ENCODE measurements at places on chromosomes 13 and 19.

- no peak for DNase-seq
These were observed 7.9 kb upstream of the FCGBP start for GRCh38 chr19:39942366-39942730.

DNA sequence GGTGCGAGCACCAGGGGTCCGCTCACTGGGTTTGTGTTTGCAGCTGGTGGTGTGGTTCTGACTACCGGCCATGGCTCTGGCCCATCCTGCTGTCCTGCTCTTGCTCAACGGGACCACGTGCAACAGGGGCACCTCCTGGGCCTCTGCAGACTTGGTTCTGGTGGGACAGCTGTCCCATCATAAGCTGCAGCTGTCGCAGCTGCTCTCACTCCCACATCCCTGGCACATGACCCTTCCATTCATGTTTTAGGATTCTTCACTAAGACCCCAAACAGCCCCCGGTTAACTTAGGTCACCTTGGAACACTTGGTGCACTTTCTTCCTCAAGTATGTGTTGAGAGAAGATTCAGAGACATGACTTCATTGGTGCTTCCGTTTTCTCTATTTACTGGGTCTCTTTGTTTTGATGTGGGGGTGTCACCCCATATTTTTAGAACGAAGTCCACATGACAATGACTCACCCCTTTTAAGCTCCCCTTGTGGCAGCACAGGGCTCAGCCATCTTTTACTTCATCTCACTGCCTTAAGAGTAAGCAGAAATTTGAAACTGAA, 68.4 kb upstream of the ARHGEF7 start:
- DNase-seq = no peak

DNA sequence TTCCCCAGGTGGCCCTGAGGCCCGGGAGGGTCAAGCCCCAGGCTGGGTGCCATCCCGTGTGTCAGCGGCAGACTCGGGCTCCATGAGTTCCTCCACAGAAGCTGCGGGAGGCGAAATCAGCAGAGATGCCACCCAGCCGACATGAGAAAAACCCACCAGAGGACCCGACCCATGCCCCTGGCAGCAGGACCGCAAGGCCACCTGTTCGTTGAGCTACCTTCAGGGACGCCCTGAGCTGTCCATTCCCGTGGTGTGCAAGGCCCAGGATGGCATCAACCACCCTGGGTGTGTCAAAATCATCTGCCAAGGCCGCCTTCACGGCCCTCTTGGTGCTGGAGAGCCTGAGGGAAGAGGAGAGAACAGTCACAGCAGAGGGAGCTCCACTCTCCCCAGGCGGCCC, 30.4 kb downstream of the NAXD start:
- no peak for DNase-seq

- peak; percentile 84 for DNase-seq
These were observed 6.6 kb upstream of the EML2 start for GRCh38 chr19:45645631-45646344.

GRCh38 chr19:18119717-18120105, 22.1 kb downstream of the MAST3 start:
- DNase-seq = peak; percentile 55

DNA sequence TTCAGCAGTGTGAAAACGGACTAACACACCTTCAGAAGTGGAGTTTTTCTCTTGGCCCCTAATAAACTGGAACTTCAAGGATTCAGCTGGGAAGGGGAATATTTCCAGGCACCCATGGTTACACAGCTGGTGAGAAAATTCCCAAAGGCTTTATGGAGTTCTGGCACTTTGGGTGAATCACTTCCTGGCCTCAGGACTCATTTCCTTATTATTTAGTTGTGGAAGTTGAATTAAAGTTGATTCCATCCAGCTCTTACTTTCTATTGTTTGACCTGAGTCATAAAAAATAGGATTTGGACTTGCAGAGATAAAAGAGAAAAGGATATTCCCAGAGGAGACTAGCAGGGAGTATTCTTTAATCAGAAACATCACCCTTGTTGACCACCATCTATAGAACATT, 882.1 kb downstream of the UQCRFS1 start:
- no peak for DNase-seq

DNA sequence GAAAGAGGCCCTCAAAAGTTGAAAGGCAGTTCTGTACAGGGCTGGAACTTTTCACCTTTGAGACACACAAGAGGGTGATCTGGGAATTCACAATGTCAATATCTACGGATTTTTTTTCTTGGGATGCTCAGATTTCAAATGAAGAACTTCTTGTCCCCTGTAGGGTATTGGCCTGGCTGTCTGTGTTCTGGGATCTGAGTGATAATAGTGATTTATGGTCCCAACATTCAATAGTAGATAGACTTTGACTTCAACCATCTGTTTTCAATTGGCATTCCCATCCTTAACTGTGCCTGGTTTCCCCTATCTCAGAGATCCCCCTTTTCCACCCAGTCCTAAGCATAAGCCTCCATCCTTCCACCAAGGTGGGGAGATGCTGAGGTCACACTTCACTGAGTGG, 274.1 kb downstream of the COG6 start:
- DNase-seq = no peak

DNA sequence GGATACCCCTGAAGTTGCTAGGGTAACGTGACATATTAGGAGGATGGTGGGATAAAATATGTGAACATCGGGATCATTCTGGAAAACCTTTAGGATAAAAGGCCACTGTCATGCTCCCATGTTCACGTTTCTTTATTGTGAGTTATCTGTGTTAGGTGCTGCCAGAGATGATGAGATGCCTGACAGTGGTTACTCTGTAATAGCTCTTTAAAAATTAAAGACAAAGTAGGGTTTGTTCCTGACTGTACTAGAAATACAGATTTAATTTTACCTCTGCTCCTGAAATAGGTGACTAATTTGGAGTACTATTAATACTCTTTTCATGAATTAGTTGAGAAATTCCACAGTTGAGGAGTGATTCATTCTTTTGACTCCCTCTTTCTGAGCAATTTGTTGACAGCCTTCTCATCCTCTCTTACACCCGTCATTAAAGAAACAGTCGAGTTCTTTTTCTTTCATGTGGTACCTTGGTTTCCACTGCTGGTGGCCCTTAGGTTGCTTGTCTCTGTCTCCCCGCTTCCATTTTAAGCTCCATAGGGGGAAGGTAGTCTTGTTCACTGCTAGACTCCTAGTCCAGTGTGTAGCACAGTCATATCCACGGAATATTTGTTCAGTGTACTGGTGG, 28.4 kb downstream of the SAE1 start:
- no peak for DNase-seq

DNA sequence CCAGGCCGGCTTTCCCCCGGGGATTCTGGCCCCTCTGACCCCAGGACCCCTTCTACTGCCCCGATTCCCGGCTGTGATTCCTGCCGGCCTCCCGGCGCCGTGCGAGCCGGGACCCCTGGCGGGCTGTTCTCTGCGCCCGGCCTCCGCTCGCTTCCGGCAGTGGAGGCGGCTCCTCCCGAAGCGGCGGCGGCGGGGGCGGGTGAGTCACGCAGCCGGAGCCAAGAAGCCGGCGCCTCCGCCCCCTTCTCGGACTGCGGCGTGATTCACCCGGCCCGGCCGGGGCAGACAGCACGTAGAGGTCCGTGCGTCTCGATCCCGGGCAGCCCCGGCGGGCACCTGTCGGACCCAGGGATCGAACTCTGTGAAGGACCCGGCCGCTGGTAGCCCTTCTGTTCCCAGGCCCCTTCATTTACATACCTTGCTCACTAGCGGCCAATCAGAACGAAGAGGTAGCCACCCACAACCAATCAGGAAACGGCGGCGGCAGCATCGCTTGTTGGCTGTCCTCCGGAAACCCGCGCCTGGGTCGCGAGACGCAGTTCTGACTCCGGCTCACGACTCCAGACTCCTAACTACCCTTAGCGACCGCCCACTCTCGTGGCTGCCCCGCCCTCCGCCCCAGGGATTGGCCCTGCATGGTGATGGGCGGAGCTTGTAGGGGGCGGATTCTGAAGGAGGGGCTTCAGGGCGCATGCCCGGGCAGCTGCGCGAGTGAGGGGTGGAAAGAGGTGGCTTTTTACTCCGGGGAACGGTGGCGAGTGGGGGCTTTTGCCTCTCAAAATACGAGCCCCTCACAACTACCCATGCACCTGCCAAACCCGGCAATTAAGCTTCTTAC, at the start of gene SERTAD1:
Gene SERTAD1, minus strand, starts transcription at position 543 of the 838 bp plus-strand sequence. CDS start 2,446 bp downstream, outside the sequence.
- peak; percentile 100 for DNase-seq

DNA sequence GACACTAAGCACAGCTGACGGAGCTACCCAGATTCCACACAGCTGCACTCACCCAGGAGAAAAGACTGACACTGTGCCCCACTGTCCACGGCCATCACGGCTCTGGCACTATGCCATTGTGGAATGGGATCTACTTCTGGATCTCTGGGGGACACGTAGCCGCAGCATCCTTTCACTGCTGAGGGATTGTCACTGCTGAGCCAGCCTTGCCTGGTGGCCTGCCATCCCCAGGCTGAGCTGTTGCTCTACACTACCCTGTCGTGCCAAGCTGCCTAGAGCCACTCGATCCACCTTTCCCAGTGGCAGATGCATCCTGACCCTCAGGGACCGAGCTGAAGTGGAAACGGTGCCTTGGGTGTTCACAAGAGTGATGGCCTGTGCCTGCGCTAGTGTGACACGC, 5.0 kb upstream of the LILRB5 start:
- DNase-seq = no peak

GRCh38 chr19:36918090-36918489, 2.0 kb downstream of the ZNF568 start:
- DNase-seq = no peak

GRCh38 chr13:38872693-38873092, 117.9 kb downstream of the STOML3 start:
- peak; percentile 49 for DNase-seq

GRCh38 chr19:1811942-1812425, at the start of gene ATP8B3:
ATP8B3 (minus strand) TSS chr19:1812276; CDS start chr19:1811736, 540 bp downstream.
- DNase-seq = peak; percentile 82

GRCh38 chr13:106230450-106230849, 305.0 kb downstream of the EFNB2 start:
- DNase-seq = no peak

DNA sequence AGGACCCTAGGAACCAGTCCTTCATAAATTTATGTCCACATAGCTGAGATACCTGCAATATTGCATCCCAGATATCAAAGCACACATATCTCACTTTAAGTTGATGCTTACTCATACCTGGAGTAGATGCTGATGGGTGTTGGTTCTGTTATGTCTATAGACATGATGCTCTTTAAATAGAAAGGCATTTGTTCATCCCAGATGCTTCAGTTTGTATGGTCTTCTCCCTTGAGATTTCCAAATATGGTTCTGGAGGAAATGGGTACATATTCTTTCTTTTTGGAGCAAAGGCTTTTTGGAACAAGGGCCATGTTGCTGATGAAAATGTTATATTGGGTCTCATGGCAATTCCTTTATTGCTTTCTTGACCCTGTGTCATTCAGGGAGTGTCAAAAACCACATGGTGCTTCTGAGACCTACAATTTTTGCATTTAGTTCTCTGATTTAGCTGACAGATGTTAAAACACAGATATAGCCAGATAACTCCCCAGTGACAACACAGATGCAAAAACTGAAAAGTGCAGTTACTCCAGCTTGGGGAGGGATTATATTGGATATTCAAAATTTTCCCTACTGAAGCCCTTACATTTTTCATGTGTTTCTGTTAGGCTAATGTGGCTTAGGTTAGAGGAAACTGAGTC, 211.4 kb downstream of the KCNRG start:
- DNase-seq = no peak

- DNase-seq = no peak
These were observed 4.9 kb downstream of the REX1BD start for GRCh38 chr19:18593367-18594095.

Measured in stimulated activated naive CD8-positive, alpha-beta T cell treated with anti-CD3 and anti-CD28 coated beads, Interleukin-15, Interleukin-2, amounts not matched to agents 100 U/mL and 50 U/mL, for 24 hours (primary cell).